Epithelial cell of proximal tubule (primary cell): ENCODE measurements at places on chromosomes 3 and 15.

GRCh38 chr3:48256557-48256956 is 15.7 kb downstream of the ZNF589 start:
- no peak for DNase-seq

GRCh38 chr3:149959443-149959842 is 11.3 kb downstream of the PFN2 start:
- DNase-seq: no peak

- DNase-seq: no peak
Observed at GRCh38 chr3:40414270-40414669, 27.3 kb downstream of the ENTPD3 start.

GRCh38 chr15:74635228-74635627 is 19.6 kb downstream of the CLK3 start:
- DNase-seq: no peak

GRCh38 chr15:22981051-22981840 is 1.1 kb upstream of the CYFIP1 start:
- DNase-seq: no peak

- no peak for DNase-seq
Observed at GRCh38 chr3:101725890-101726275, 1.5 kb downstream of the CEP97 start.

- no peak for DNase-seq
Observed at GRCh38 chr3:197224034-197224444, 74.4 kb downstream of the DLG1 start.

DNA sequence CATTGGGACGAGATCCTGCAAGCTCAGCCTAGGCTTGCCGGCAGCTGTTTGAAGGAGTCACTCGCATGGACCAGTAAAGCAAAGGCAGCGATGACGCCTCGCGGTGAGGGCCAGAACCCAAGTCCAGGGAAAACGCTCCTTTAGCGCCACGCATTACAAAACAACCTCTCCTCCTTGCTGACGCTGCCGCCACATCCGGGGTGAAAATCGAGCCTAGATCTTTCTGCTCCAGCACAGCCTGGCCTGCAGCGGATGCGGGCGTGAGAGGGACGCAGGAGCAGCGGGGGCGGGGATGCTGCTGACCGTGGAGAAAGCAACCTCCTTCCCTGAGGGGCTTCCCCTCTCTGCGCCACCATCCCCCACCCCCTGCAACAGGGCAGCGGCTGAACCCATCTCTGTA is 46.7 kb downstream of the CASR start:
- DNase-seq: no peak
